ENCODE measurements at places on chromosomes 6 and 20. TPM values are rescaled to one million over a fixed set of nuclear protein-coding genes. Genes with fewer than 3 reads are reported as not detected.

RGS17 gene
- 8.3 TPM for total RNA-seq

MRS2 gene
- 25.5 TPM for total RNA-seq

- no peak for DNase-seq
Observed at GRCh38 chr20:17281478-17281877, 54.6 kb downstream of the PCSK2 start.

- no peak for DNase-seq
Observed at GRCh38 chr20:54040531-54040930, 29.9 kb downstream of the BCAS1 start.

- DNase-seq, result no peak
Observed at GRCh38 chr20:57267158-57267821, 849 bp upstream of the BMP7 start.

DNA sequence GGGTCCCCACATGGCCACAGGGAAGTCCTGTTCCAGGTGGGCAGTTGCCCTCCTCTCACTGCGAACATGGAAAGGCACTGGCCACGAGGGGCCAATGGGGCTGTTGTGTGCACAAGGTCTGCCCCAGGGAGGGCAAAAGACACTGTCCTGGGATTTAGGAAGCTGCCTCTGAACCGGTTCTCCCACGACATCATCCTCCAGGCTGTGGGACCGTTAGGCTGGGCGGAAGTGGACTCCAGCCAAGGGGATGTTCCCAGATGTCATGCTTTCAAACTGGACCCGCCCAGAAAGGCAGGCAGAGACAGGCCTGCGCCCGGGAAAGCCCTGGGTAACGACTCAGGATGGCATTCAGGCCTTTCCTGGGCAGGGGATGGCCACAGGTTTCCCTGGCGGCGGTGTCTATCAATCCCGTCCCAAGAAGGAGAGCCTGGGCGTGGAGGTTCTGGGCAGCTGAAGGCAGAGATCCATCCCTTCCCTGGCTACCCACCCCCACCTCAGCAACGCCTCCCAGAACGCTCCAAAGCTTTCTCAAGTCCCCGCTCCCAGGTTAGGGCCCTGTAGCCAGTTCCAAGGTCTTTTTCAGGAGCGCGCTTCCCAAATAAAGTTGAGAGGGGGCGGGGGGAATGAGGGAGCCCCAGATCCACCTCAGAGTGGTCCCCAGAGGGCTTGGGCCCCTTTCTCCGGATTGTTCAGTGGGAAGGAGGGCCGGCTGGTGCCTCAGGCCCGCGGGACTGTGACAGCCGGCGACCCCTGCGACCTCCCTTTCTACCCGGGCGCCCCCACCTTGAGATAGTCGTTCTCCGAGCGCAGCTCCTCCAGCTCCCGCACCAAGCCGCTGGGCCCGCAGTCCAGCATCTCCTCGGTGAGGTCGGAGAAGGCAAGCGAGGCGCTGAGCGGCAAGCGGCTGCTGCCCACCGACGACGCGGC is 13.8 kb upstream of the TLDC2 start:
- peak; percentile 86 for DNase-seq

DNA sequence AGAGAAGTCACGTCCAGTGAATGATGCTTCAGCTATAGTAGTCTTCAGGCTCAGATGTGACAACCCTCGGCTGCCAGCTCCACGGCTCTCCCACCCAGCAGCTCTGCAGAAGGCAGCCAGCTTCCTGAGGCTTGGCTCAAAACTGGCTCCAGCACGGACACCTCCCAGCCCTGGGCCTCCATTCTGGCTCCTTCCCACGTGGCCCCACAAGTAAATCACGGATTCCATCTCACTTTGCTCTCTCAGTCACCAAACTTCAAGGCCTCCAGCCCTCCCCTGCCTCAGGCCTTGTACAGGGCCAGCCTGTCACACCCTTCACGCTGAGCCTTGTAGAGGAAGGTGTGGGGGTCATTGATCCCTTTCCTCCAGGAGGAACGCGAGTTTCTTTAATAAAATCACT is 55.8 kb downstream of the GTF2H5 start:
- DNase-seq, result no peak

- DNase-seq, result no peak
Observed at GRCh38 chr6:53616450-53617357, 48.9 kb downstream of the KLHL31 start.

- DNase-seq, result no peak
Observed at GRCh38 chr6:103826209-103826608, 1033.5 kb downstream of the HACE1 start.

DNA sequence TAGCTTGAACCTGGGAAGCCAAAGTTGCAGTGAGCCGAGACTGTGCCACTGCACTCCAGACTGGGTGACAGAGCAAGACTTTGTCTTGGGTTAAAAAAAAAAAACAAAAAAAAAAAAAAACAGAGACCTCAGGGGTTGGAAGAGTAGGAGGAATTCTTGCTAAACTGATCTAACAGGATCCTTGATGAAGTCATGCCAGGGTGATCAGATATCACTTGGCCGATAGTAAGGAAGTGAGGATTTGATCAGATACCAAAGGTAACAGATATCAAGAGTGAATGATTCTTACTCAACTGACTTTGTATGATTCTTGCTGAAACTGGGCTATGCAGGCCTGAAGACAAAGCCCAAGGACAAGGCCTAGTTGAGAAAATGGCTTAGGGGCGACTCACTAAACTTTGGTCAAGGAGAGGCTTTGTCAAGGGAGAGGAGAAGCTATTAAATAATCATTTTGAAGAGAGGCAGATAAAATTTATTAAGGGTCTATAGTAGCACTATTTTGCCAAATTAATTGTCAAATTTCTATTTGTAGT is 624.7 kb downstream of the UTRN start:
- DNase-seq, result no peak

DNA sequence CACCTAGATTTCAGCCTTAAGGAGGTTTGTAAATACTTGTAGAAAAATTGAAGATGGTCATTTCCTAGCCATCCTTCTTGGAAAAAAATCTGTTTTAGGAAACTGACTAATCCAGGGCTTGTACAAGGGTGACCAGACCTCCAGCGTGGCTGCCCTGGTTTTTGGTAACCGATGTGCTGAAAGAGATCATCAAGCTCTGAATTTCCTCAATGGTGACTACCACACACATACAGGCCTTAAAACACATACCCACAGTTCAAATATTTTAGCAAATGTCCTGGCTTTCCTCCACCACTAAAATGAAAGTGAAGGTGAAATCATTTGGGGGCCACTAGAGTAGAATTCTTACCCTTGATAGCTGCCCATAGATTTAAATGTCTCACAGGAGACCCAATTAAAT is 215.3 kb upstream of the SUPT3H start:
- no peak for DNase-seq

DNA sequence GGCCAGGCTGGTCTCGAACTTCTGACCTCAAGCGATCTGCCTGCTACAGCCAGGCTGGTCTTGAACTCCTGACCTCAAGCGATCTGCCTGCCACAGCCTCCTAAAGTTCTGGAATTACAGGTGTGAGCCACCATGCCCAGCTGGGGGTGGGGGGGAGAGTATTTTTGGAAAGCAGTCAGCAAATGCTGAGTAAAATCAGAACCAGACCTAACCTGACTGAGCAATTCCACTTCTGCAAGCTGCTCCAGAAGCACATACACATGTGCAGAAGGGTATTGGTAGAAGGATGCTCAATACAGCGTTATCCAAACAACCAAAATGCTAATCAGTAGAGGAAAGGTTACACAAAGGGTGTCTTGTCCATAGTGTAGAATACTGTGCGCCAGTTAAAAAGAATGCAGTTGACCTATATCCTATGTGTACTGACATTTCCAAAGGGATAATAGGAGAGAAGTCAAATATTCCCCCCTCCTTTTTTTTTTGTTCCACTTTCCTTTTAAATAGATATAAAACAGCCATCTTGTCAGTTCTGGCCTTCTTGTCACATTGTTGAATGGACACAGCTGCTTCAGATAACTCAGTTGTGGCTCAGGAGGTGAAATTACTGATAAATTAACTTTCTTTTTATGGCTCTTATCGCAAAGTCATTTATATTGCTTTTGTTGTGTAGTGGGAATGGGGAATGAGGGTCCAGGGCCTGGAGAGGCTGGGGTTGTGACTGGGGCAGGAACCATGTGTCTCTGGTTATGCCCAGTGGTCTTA is 74.6 kb downstream of the DTD1 start:
- DNase-seq, result no peak
